ENCODE measurements at places on chromosomes 4 and X.
A peak's percentile ranks its signal among the peaks of the same experiment; 100 is the strongest.

DNA sequence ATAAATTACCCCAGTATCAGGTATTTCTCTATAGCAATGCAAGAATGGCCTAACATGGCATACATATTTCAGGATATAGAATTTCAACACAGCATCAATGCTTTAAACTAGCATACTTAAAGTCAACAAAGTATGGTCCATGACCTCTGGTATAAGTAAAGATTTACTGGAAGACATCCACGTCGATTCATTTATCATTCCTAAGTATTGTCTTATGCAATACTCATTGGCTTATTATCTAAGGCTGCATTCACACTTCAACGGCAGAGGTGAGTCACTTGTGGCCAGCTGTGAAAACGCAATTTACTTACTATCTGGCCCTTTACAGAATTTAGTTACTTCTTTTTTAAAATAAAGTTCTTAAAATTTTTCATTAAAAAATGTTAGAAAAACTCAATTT lies 42.6 kb downstream of the ADGRA3 start:
- DNase-seq = no peak

- no peak for DNase-seq
Observed at GRCh38 chrX:100376576-100376975, 33.5 kb downstream of the PCDH19 start.

- DNase-seq = no peak
Observed at GRCh38 chr4:142104041-142104440, 467.7 kb downstream of the IL15 start.

DNA sequence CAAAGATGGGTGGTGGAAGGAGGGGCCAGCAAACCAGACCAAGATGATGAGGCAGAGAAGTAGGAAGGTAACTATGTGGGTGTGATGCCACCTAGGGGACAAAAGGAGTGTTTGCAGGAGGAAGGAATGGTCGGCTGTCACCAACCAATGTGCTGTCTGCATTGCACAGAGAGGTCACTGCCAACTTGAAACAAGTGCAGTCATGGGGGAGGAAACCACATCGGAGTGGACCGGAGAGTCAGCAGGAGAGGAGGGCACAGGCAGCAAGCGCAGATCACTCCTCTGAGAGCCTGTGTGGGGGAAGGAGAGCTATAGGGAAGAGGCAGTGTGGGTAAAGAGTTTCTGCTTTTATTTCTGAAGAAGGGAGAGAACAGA lies 38.5 kb upstream of the FGFBP2 start:
- DNase-seq = peak; percentile 46

GRCh38 chr4:147325571-147325981 lies 155.3 kb upstream of the EDNRA start:
- DNase-seq = no peak

DNA sequence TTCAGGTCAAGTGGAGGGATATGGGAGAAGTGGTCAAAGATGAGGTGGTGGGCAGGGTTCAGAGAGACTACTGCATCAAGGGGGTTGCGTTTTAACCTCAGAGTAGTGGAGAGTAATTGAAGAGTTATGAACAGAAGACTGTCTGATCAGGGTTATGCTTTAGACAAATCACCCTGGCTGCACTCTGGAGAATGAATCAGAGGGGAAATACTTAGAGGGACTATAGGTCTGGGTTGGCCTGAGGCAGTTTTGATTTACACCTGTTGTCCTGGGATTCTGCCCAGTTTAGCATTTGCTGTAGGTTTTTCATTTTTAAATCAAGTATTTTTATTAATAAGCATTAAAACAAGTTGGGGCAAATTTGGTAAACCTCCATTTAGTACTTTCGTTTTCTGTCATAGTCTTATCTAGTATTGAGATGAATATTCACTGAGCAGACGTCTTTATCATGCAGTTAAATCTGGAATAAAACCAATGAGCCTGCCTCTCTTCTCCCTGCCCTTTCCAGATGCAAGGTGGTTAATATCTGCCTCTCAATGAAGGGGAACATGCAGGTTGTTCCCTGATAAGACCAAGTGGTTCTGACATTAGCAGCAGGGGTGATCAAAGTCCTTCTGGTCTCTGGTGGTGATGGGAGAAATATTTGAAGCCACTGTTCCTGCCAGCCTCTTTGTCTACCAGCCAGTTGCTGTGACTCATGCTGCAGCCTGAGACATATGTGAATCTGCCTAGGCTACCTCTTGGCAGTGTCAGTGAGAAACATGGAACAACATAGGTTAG lies 116.0 kb upstream of the RPS6KA3 start:
- peak; percentile 29 for DNase-seq

DNA sequence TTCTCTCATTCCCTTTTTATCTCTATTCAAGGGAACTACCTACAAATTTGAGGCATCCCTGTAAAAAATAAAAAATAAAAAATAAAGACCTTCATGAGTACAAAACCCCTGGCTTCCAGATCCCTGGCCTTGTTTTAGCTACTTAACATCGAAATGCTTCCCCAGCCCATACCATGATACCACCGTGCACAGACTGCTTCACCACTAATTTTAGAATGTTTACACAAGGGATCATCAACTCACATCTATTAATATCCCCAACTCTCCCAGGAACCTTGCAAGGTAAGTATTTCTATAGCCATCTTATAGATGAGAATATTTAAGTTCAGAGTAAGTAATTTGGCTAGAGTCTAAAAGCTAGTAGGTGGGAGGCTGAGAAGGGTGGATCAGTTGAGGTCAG lies 51.7 kb downstream of the UCHL1 start:
- DNase-seq = no peak

DNA sequence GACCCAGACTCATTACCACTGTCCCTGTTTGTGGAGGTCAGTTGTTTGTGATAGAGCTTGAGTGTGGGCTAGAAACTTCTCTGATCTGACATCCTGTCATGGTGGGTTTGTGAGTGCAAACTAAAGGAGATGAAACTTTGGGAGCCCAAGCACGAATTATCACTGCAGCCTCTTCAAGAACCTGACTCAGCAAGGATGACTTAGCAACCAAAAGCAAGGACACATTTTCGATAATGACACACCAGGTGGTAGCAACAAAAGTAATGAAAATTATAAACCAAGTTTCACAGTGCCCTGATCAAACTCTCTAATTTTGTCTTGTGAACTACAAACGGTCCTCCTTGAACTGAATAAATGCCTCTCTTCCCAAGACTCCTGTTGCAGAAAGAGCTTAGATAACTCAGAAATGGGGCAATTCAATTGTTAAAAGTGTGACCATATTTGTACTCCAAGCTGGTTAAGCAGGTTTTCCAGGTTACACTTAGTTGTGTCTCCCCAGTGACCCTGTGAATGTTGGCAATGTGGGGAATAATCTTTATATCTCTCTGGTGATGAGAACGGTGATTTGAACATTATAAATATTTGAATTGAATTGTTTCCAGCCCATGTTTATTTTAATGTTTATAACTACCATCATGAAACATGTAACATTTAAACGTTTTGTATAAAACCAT lies 52.6 kb upstream of the ATP8A1 start:
- DNase-seq = no peak

GRCh38 chrX:21963731-21964405 lies 23.4 kb downstream of the SMS start:
- no peak for DNase-seq
